ENCODE measurements at places on chromosomes 2 and 18. TPM values are rescaled to one million over a fixed set of nuclear protein-coding genes. Genes with fewer than 3 reads are reported as not detected.

The DNAH7 gene
- 0.07 TPM for total RNA-seq

The APCDD1 gene
- total RNA-seq = not detected

The C2orf66 gene
- total RNA-seq = not detected

The DTNA gene
- not detected for total RNA-seq

The ERMN gene
- total RNA-seq = 0.82 TPM

The CLK1 gene
- total RNA-seq = 112 TPM

The EML6 gene
- total RNA-seq = 0.50 TPM

The PCARE gene
- not detected for total RNA-seq

The LONRF2 gene
- total RNA-seq = 0.02 TPM

DNA sequence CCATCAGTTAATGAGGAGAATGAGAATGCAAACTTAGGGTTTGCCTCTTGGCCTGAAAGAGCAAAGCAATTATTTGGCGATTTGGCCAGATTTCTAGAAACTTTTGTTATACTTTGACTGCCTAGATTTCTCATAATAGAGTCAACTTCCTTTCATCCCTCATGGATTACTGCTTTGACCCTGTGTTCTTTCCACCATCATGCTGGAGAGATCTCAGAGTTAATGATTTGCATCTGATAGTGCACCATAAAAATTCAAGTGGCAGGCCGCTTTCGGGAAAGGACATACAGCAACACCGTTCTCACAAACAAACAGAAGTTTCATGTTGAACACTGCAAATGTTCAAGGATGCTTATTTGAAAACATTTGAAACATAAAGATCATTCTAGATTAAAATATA lies 143.7 kb upstream of the ZFP36L2 start:
- no peak for DNase-seq

GRCh38 chr2:160205505-160205904 lies 5.4 kb upstream of the ITGB6 start:
- DNase-seq = no peak

GRCh38 chr2:60560734-60561644 lies 7.5 kb upstream of the BCL11A start:
- no peak for DNase-seq

DNA sequence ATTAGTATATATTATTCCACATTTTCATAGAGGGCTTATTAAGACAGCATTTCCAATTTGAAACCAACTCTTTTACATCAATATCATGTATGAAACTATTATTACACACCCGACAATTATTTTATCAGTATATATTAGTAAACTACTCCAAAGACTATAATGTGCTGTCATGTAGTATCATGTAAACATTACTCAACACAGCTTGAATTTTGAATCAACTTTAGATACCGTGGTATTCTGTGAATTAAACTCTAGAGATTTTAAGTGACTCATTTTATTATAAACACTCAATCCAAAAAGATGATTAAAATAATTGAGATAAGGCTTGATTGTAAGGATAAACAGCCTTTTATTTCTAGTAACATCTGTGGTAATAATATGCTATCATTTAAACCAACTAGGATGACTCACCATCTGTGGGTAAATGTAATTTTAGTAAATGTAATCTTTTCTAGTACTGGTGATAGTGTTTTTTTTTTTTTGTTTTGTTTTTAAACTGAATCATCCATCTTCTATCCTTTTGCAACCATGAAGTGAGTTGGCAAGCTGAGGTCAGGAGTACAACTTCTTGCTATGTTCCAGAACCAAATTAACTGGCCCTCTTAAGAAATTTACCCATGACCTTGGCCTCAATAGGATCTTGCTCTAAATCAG lies 144.3 kb upstream of the SMAD7 start:
- no peak for DNase-seq

DNA sequence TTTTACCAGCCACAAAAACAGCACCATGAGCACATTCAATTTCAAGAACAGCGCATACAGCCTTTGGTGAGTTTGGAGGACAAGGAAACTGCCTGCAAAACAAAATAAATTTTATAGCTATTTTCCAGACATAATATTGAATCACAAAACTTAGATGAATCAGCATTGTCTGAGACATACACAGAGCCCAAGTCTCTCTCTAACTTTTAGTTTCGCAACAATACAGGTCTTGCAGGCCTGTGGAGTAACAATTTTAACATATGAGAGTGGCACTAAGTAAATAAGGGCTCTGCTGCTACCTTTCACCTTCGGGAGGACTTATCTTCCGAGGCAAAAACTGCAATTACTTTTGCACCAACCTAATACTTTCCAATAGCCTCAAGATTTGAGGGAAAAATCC lies 56.1 kb upstream of the PEX13 start:
- DNase-seq = no peak

DNA sequence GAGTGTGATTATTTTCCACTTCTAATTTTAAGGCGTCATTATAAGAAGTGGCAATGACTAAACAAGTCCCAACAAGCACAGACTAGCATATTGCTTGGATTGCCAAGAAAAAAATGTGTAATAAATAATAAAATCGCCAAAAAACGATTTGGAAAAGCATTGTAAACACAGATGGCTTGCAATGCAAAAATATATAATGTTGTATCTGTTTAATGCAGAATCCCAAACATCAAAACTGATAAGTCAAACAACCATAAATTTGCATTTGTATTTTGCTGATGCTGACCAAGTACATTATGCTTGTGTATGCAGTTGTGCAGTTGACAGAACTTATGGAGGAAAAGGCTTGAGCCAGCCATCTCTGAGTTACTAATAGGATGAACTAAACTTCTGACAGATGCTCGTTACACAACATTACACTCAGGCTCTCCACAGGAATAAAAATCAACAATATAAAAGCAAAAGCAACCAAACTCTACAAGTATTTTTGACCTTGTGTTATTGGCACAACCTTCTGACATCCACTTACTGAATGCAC lies 68.1 kb downstream of the DNER start:
- DNase-seq = no peak

DNA sequence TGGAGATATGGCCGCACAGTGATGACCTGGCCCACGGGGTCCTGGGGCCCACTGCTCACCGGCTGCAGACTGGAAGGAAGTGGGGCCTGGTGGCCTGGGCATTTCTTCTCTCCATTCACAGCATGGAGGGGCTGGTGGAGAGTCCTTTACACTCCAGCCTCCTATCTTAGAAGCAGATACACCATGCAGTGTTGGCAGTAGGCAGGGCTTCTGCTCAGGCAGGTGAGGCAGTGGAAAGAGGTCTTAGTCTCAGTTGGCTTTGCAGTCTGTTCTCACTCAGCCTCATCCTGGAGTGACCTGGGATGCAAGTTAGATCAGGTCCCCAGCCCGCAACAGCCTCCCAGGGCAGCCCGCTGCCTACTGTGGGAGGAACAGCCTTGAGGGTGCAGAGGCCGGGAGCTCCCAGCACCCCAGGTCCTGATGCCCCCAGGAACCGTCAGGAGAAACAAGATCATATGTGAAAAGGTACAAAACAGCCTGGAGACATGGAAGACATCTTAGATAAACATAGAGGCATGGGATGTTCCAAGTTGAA lies 45.8 kb upstream of the OTOS start:
- DNase-seq = no peak

GRCh38 chr2:118779362-118779761 lies 68.1 kb downstream of the EN1 start:
- no peak for DNase-seq

DNA sequence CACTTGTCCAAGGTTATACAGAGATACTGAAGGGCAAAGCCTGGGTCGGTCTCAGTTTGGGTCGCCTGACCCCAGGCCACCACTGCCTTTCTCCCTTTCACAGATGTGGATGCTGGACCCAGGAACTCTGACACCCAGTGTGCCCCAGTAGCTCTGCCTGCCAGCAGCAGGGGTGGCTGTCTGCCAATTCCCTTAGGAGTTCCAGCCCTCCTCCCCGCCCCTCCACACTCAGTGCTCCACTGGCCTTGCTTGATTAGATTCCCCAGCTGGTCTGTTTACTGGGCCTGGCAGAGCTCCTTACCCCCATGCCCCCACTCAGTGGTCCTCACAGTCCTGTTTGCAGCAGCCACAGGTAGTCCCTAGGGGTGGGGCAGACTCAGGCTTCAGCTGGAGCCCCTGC lies 75.5 kb downstream of the NPAS2 start:
- DNase-seq = no peak

DNA sequence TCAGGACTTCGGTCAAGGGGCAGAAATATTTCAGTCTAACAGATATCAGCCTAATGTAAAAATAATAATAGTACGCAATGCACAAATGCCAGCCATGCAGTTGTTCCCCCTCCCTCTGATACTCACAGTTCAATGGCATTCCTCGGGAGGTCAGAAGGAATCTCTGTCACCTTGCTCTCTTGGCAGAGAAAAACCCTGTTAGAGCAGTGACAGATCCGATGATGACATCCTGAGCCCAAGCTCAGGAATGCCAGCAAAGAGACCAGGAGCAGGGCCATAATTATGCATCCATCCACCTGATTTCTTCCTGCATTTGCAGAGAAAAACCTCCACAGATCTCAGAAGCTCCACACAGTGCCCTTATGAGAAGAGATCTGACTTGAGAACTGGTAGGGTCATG lies at the start of gene FSHR:
FSHR (minus strand) TSS at position 376 of the 400 bp plus-strand sequence; CDS start at position 278, 98 bp downstream.
- DNase-seq = no peak

DNA sequence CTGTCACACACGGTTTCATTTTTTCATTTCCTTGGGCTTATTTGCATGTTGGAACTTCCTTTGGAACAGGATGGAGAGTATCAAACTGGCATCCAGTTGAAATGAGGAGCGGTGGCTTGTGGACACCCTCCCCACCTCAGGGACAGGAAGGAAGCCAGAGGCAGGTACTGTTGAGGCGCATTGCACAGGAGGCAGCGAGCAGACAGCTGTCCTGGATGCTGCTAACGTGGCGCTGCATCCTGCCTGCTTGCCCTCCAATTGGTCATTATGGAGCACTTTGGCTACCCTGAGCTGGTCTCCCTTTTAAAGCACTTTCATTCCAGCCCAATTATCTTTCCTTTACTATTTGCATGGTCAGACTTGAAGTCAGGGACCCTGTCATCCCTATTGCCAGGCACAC lies 80.7 kb upstream of the ITGA4 start:
- no peak for DNase-seq

GRCh38 chr18:57438743-57439608 lies 3.8 kb downstream of the ONECUT2 start:
- DNase-seq = peak; percentile 20

DNA sequence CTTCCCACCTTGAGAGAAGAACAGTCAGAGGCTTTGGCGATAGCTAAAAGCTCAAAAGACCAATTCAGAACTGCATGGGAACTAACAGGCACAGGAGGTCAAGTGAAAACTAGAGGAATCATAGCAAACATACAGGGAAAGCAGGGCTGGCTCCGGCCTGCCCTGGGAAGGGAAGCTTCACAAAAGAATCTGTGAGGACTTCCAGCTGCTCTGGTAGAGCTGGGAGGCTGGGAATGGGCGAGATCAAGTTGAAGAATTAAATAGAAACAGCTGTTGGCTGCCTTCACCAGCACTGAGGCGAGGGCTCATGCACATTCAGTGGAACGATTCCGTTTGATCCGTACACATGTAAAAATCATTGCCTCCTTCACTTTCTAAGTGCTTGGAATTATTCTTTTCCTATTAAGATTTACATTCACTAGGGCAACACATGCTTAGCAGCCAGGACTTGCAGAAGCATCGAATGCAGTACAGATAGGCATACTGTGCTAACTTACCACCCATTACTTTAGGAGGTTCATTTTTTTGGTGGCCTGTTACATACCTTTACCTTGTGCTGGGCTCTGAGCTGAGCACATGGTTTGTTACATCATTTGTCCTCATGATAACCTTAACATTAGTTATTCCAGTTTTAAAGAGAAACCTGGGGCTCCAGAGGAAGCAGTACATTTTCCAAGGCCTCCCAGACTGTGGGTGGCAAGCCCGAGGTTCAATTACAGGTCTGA lies 125.4 kb upstream of the RNF152 start:
- no peak for DNase-seq

DNA sequence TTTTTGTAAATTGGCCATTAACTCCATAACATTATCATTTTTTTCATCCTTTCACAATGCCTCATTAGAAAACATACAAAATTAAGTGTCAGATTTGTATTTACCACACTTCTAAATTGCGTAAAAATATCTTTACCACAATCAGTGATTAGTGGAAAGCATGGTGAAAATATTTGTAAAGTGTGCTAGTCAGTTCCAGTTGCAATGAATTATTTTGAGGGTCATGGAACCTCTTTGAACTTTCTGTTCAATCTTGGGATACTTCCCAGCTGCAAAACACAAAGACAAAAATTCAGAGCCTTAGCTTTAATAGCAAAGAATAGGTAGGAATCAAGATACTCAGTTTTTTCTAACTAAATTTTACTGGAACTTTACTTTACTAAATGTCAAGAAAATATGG lies 4.0 kb upstream of the COL3A1 start:
- DNase-seq = no peak

DNA sequence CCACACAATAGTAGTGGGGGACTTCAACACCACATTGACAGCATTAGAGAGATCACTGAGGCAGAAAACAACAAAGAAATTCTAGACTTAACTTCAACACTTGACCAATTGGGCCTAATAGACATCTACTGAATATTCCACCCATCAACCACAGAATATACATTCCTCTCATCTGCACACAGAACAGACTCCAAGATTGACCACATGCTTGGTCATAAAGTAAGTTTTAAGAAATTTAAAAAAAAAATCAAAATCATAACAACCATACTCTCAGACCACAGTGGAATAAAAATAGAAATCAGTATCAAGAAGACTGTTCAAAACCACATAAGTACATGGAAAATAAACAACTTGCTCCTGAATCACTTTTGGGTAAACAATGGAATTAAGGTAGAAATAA lies 9.0 kb upstream of the FLACC1 start:
- no peak for DNase-seq

GRCh38 chr18:48021273-48021914 lies 90.9 kb upstream of the SMAD2 start:
- DNase-seq = peak; percentile 32

DNA sequence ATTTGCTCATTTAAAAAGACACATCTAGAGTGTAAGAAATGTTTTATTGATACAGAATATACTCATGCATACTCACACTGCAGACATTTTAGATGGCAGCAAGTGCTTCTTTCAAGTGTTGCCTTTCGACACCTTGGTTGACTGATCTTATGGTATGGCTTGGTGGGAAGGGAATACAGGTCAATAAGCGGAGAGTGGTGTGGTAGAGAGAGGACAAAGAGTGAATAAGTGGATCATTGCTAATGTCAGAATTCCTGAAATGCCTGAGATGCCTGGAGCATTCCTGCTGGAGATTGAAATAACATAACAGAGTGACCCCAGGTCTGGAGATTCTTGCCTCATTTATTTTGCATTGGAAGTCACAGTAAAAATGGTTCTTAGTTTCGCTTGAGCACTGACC lies 76.7 kb downstream of the RND3 start:
- no peak for DNase-seq

DNA sequence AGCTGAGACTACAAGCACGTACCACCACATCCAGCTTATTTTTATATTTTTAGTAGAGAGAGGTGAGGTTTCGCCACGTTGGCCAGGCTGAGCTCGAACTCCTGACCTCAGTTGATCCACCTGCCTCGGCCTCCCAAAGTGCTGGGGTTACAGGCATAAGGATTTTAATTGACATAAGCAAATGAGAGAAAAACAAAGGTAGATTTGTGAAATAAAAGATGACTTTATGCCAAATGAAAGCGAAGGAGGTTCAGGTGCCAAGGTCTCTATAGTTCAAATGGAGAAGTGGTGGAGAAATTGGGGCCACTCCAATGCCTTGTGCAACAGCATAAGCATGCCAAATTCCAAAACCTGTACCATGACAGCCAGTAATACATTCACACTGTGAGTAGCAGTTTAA lies 180.6 kb downstream of the MREG start:
- no peak for DNase-seq
